ENCODE measurements at places on chromosomes 1 and 21.

DNA sequence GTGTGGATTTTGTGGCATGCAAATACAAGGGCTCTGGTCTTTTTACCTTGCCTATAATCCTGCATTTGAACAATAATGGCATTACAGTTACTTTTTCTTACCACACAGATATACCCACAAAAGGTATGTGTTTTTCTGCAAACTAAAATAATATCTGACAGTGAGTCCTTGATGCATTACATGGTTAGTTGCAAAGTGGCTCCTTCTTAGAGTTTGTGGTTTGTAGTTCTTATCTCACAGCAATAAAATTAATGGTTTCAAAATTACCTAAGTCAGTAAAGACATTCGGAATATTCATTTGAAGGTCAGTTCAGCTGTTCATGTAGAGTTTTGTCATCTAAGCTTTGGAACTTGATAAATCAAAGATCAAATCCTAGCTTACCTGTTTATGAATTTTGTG, 43.5 kb downstream of the SNX7 start:
- DNase-seq = no peak

DNA sequence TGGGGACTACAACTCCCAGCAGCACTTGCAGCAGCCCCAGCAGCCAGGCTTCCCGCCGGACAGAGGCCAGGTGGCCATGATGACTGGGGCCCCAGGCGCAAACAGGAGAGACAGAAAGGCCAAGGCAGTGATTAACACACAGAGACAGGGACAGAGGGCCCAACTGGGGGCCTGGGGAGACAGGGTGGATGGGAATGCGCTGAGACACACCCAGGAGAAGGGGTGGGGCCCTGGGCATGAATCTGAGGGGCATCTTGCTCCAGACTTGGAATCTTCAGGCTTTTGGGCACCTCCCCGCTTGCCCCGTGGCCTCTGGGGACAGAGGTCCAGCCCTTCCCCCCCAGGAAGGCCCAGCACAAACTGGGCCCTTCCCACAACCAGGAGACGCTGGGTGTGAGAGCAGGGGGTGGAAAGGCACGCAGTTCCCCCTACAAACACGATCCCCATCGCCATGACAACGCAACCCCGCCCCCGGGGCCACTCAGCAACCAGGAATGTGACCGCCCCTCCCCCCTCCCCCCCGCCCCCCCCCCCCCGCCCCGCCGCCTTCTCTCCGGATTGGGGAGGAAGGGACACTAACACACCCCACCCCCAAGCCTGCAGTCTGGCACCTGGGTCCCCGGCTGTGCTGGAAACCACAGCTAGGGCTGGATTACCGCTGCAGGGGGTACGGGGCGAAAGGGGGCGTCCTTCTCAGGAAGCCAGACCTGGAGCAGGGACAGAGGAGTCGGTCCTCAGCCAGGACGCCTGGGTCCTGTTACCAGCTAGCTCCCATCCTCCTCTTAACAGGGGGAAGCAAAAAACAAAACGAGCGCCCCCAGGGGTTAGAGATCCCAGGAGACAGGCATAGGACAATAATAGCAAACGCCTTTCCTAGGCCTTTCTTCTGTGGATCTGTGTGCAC, 4.5 kb downstream of the HDGF start:
- peak; percentile 73 for DNase-seq

DNA sequence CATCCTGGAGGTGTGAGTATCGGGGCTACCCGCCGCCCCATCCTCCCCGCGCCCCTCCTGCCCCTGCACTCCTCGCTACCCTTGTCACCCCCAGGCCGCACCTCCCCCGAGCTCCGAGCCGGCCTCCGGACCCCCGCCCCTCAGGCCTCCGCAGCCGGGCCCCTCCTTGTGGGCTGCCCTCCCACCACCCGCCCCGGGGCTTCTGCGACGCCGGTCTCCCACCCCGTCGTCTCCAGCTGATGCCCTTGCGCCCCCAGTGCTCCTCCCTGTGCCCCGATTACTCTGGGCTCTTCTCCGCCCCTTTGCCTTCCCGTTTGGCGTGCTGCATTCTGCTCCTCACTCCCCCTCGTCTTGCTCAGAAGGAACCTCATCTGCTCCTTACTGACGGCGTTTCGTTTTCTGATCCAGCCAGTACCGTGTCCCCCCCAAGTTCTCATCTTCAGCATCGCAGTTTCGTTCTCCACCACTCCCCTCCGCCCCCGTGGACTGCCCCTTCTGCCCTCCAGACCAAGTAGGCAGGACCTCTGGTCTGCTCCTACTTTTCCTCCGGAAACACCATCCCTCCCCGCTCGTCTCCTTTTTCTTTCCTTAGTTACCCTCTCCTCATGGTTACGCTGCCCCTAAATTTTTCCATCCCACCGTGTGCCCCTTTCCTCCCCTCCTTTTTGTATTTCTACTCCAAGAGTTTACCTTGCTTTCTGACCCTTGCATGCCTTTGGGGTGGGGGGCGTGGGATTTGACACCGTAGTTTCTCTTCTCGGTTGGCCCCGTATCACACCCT, 841 bp downstream of the SNX27 start:
- peak; percentile 75 for DNase-seq

DNA sequence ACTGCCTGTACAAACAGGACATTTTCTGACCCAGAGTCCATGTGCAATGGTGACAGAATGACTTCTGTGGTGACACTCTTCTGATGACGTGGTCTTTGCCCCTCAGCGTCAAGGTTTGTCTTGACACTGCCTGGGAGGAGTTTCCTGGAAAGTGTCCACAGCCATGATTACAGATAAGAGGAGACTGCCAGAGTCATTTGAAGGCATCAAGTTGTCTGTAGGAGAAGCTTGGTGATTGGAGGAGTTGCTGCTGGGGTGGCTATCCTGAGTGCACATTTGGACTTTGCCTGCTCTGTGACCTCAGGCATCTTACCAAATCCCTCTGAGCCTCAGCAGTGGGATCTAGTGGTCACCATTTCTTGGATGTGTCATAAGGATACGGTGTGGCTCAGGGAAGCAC, 17.7 kb downstream of the TCHHL1 start:
- no peak for DNase-seq

- peak; percentile 97 for DNase-seq
These were observed 297.9 kb upstream of the GREM2 start for GRCh38 chr1:240909701-240910457.

GRCh38 chr1:70635868-70636267, 224.8 kb downstream of the CTH start:
- DNase-seq = no peak

- DNase-seq = no peak
These were observed 139.0 kb downstream of the SDCCAG8 start for GRCh38 chr1:243394601-243395464.

DNA sequence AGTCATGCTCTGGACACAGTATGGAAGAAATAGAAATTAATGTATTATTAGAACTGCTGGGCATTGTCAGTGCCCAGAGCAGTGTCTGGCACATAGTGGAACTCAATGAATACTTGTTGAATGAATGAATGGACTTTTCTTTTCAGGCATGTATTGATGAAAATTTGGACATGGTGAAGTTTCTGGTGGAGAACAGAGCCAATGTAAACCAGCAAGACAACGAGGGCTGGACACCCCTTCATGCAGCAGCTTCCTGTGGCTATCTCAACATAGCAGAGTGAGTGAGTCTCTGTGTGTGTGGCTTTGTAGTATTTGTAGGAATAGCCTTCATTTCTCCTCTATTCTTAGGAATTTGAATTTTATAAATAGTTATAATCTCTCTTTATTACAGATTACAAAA, 68.1 kb downstream of the PPP1R12B start:
- no peak for DNase-seq
